ENCODE measurements at places on chromosomes 16 and 17.

DNA sequence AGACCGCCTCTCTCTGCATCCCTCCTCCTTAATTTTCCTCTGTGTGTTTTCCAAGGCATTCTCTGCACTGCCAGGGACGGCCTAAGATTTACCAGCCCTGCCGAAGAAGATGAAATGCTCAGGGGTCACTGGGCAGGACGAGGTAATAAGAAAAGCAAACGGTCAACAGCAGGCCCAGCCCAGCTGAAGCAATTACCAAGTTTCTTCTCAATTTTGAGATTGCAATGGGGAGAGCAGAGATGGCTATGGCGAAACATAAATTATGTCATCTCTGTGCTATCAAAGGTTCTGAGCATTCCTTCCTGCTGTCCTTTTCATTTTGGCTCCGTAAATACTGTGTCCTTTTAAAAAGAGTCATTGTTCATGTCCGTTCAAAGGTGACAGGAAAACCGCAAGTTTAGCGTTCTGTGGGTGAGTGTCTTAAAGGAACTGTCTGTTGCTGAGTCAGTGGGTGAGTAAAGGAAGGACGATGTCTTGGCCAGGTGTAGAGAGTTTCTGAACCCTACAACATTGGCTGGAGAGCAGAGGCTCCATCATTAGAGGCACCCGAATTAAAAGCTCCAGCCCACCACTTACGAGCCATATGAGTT lies 753.9 kb upstream of the EEF2KMT start:
- no peak for DNase-seq

DNA sequence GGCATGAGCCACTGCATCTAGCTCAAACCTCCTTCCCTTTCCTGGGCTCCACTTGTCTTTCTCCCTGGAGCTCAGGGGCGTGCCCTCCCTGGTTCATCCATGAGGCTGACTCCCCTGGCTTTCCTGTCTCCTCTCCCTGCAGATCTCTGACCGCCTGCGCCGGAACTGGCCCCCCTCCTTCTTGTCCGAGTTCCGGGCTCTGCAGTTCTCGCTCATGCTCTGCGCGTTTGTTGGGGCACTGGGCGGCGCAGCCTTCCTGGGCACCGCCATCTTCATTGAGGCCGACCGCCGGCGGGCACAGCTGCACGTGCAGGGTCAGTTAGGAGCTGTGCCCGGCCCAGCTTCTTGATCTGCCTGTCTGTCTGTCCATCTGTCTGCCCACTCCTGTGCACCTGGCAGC lies 1.2 kb upstream of the LAT start:
- no peak for DNase-seq

DNA sequence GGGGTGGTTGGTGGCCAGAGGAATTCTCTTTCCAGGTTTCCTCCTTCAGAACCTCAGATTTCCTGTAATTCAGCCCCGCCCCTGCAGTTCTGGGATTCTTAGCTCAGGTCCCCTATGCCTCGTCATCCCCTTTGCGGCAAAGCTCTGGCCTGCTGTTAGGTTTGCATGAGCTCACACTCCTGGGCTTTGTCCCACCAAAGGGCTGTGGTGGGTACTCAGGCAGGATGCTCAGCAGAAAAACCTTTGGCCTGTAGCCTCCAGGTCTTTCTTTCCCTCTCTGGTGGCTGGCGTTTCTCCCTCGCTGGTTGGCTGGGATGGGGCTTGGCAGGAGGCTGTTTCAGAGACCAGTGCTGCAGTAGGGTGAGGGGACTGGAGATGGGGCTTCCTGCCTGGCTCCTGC lies 9.6 kb upstream of the PLEKHG4 start:
- DNase-seq: no peak

DNA sequence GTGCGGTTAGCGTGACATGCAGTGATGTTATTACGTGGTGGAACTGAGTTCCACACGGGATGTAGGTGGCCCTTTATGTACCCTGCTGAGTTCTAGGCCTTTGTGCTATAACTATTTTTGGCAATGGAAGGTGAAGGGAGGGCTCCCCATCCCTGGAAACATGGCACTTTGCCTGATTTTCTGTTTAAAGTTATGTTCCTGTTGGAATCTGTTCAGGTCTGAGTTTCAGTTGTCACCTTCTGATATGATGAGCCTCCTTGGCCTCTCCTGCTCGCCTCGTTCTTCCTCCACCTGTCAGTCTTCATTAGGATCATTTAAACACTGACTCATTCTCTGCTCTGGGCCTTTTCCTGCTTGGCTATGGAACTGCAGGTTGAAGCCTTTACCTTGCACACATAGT lies 200.6 kb downstream of the FTO start:
- DNase-seq: no peak

DNA sequence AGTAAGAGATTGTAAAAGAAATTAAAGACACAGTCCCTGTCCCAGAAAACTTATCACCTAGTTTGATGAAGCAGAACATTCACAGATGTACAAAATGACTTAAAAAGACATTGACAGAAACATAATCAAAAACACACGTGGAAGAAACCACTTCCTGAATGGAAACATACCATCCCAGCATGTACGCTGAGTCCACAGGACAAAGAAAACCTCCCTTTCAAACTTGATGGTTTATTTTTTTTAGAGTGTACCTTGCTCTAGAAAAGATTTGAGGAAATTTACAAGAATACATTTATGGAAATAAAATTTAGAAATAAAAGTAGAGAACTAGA lies 140.9 kb downstream of the PMP22 start:
- no peak for DNase-seq

DNA sequence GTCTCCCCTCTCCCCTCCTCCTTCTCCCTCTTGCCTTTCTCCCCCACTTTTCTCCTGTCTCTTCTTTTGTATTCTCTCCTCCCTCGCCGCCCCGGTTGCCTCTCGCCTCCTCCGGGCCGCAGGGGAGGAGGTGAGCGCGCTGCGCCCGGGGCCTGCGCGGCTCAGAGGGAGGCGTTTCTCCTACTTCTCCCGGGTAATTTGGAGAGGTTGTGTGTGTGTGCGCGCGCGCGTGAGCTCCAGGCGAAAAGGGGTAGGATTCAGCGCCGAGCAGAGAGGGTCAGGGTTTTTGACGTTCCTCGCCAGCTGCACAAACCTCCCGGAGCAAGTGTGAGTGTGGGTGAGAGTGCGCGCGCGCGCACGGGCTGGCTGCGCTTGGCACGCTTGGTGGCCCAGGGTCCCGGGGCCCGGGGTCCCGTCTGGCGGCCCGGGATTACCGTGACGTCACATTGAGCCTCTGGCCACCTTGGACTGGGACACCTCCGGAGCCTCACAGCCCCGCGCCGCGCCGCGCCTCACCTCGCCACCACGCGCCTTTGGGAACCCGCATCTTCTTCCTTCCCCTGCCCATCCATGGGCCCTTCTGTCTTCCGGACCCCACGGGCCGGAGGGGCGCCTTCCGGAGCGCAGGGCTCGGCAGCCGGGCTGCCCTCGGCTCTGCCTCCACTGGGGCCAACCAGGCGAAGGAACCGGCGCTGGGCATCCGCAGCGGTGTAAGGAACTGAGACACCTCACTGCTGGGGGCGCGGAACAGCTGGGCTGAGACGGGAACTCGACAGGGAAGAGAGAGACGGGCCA lies 479 bp downstream of the IRX6 start:
- DNase-seq: no peak

GRCh38 chr16:17571499-17572093 lies 100.8 kb upstream of the XYLT1 start:
- no peak for DNase-seq

GRCh38 chr16:65473699-65474098 lies 351.8 kb upstream of the CDH11 start:
- DNase-seq: no peak

DNA sequence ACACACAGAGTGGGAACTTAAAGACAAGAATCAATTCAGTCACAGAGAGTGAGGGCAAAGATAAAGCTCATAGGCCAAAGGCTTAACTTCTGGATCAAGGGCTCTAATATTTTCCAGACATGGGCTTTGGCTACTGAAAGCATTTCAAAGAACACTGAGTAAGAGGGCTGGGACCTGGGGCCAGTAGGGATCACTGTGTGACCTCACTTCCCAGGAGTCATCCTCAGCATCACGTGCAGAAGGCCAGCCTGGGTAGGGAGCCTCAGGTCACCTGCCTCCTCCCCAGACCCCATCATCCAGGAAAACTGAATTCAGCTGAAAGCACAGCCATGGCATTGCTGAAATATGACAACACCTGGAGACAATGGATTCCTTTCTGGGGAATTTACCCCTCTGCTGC lies 163.5 kb downstream of the RAB11FIP4 start:
- no peak for DNase-seq

- DNase-seq: no peak
Measured at GRCh38 chr17:233473-233941, 52.1 kb upstream of the DOC2B start.

DNA sequence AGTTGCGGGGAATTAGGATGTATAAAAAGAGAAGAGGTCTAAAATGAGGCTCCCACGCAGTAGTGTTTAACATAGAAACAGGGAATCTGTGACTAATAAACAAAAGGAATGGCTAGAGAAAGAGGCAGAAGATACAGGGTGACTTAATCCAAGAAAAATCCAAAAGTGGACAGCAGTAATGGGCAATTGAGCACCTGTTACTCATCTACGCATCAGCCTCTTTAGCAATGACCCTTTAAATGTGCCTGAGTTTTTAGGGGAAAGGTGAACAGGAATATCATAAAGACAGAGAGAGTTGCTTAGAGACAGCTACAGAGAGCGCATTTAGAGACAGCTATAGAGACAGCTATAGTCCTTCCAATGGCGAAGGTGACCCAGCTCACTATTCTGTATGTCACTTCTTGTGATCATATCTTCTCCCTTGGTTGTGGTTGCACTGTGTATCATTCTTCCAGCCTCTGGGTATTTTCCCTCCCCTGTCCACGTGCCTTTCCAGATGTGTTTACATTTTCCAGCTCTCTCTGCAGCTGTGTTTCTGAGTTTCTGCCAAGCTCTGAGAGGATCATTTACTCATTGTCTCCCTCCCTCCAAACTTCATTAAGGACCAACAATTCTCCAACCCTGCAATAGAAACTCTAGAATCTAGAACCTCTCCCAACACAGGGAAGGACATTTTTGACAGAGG lies 61.5 kb downstream of the MYOCD start:
- no peak for DNase-seq

GRCh38 chr16:57516176-57516725 lies 20.1 kb downstream of the CCDC102A start:
- DNase-seq: no peak

GRCh38 chr17:60188759-60189158 lies 39.0 kb downstream of the CA4 start:
- no peak for DNase-seq

DNA sequence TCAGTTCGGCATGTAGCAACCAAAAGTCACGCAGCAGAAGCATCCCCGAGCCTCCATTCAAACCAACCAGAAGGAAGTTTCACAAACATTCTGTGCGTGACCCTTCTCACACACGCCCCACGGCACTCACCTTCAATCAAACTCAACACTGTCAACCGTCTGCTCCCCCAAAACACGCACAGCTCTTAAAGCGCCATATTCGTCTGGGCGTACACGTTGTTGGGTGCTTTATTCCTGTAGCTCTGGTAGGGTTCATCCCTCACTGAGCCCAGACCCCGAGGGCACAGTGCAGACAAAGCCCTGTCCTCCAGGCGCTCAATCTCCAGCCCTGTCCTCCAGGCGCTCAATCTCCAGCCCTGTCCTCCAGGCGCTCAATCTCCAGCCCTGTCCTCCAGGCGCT lies 2.2 kb downstream of the RAB40B start:
- no peak for DNase-seq

GRCh38 chr17:28706471-28707338 lies 5.0 kb downstream of the PROCA1 start:
- DNase-seq: no peak

- no peak for DNase-seq
Measured at GRCh38 chr17:21815352-21816063, 123.2 kb downstream of the KCNJ18 start.

- no peak for DNase-seq
Measured at GRCh38 chr17:3888343-3889171, 4.3 kb downstream of the CAMKK1 start.

DNA sequence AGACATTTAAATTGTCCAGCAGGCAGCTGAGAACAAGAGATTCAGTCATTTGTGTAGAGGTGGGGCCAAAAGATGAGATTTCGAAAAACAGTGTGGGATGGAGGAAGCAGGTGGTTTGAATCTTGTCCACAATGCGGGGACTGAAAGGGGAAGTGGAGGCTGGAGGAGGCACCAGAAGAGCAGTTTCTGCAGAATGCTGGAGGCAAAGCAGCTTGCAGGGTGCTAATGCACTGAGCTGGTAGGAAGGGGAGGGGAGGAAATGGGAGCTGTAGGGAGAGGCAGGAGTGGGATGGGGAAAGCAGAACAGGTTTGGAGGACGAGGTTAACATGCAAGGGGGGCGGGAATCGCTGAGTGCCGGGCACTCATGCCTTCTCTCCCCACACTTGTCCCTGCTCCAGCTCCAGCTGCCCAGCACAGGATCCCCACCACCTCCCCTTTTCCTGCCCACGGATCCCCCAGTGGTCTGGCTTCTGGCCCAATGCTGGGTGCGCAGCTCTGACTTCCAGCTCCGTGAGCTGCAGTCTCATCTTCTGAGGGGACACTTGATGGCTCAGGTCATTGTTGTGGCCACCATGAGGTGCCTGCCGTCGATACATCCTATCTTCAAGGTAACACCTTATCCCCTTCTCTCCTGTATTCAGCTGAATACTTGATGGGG lies 9.4 kb downstream of the C17orf100 start:
- DNase-seq: no peak

DNA sequence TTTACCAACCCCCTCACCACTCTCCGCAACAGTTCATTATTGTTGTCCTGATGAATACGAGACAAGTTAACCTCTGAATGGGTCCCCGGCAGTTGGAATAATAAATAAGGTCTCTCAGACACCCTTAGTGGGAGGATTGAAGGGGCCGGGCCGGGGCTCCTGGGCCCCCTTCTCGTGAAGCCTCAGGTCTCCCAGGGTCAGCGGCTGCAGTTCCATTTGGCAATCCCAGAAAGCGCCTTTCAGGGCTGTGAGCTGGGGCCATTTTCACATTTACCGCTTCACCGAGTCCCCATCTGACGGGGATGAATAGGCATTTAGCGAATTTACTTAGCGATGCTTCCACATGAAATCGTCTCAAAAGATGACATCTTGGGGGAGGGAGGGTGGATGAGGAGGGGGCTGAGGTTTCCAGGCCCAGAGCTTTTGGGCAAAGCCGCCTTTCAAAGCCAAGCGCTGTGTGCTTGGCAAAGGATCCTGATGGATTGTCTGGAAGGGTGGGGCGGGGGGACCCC lies 309.8 kb downstream of the XYLT1 start:
- DNase-seq: no peak

DNA sequence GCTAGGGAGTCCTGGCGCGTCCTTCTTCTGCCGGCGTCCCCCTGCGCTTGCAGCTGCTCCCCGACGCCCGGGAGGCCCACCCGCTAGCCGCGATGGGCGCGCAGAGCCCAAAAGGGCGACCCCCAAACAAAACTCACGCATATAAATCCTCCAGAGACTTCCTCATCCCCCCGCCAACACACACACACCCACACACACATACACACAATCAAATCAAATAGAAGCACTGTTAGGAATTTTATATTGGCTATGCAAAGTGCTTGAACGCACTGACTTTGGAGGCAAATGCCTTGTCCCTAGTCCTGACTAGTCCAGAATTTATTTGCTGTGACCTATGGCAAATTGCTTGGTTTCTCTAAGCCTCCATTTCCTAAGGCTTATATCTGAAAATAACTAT lies 23.8 kb upstream of the CRYM start:
- no peak for DNase-seq

Data from stimulated activated CD4-positive, alpha-beta T cell treated with anti-CD3 and anti-CD28 coated beads, TNF-alpha, amount 100 ng/mL, for 48 hours (primary cell).